ENCODE measurements at places on chromosomes 16 and 17.
A peak's percentile ranks its signal among the peaks of the same experiment; 100 is the strongest.

DNA sequence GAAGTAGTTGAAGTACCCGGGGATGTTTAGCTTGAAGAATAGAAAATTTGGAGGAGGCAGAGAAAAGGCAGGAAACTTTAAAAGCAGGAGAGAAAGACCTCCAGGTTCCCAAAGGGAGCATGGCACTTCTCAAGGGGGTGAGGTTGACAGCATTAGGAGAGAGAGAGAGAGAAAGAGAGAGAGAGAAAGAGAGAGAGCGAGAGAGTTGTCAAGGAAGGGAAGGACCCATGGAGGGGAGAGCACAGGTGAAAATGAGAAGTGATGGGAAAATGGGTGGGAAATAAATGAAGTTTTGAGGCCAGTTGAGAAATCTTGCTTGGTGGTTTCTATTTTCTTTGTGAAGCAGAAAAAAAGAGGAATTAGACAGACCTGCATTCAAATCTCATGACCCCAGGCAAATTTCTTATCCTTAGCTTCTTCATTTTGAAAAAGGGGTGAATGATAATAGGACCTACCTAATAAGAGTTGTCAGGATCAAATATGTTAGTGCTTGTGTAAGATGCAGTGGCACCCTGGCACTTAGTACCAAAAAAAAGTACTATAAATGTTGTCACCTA, 24.0 kb downstream of the PRKCB start:
- no peak for DNase-seq

- no peak for DNase-seq
These were observed 879 bp upstream of the ACSF2 start for GRCh38 chr17:50424996-50425681.

DNA sequence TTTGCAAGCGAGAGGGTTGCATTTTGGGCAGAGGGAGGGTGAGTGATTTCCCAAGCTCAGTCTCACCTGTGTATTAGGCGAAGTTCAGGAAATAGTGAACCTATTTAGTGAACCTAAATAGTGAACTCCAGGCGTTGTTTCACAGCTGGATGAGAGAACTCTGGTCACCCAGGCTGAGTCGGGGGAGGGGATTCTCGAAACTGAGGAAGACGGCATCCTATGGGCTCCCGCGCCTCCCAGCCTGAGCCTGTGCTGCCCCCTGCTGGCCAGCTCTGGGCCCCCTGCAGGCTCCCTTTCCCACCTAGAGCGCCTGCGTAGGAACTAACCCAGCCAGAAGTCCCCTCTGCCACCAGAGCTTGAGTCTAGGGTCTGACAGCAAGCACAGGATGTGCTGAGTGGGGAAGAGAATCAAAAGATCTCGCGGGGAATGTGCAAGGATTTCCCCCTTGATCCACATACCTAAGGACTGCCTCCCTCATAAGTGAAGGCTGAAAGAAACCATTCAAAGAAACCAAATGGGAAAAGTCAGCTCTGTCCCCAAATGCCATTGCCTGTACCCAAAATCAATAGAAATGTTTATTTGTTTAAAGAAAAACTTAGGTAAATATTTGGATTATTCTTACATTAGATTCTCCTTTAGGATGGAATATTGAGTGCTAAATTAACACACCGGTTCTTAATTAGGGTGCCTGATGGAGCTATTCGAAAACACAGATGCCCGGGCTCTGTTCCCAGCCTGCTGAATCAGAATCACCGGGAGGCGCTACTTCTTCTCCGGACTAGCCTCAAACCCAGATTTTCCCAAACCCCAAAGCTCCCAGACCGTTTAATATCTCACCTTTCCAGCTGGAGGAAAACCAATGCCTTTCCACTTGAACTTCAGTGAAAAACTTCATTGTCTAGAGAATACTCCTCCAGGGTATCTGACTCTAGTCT, 14.8 kb upstream of the MARVELD3 start:
- peak; percentile 78 for DNase-seq

DNA sequence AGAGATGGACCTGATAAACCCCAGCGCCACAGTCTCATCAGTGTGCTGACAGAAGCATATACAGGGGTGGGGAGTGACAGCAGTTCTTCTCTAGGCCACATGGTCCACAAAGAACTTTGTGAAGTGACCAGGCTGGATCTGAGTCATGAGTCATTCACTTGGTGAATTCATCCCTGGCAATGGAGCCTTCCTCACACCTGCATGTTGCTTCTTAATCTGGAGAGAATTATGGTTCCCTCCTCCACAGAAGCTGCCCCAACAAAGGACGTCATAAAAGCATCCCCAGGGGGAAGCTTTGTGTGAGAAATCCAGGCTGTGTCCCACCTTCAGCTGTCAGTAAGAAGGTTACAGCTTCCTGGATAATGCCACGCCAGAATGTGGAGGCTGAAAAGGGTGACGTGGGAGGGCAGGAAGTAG, 215.6 kb upstream of the MAF start:
- DNase-seq = no peak

GRCh38 chr17:10661437-10661836, 4.3 kb upstream of the MYH3 start:
- DNase-seq = no peak
